ENCODE measurements at places on chromosomes 6 and 20.

DNA sequence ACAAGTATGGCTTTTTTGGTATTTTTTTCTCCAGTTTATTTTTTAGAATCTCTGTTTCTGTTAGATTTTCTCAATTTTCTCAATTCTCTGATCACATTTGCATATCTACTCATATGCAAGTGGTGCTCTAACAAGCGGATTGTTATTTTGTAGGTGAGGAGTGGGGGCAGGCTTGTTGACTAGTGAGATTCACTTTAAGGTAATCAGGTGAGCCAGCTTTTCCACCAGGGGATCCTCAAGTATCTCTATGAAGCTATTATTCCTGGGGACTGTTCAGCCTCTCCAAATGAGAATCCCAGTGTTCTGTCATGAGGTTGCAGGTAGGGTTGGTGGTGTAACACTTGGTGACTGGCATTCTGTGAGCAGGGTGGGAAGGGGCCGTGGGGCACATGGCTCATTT lies 274.3 kb upstream of the FERMT1 start:
- DNase-seq, result no peak

- no peak for DNase-seq
Measured at GRCh38 chr6:35027807-35028206, 113.3 kb downstream of the TCP11 start.

GRCh38 chr6:159727717-159728445 lies 575 bp downstream of the WTAP start:
- no peak for DNase-seq

- DNase-seq, result no peak
Measured at GRCh38 chr6:42042108-42042507, 8.2 kb upstream of the TAF8 start.

GRCh38 chr20:19944772-19945459 lies 72.2 kb upstream of the NAA20 start:
- no peak for DNase-seq

DNA sequence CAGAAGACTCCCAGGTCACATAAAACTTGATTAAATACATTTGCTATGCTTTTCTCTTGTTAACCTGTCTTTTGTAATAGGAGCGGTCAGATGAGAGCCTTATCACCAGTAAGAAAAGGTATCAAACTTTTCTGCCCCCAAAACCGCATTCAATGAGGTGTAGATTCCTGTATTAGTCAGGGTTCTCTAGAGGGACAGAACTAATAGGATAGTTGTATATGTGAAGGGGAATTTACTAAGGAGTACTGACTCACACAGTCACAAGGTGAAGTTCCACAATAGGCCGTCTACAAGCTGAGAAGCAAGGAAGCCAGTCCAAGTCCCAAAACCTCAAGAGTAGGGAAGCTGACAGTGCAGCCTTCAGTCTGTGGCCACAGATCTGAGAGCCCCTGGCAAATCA lies 32.7 kb downstream of the PTPRK start:
- DNase-seq, result no peak

DNA sequence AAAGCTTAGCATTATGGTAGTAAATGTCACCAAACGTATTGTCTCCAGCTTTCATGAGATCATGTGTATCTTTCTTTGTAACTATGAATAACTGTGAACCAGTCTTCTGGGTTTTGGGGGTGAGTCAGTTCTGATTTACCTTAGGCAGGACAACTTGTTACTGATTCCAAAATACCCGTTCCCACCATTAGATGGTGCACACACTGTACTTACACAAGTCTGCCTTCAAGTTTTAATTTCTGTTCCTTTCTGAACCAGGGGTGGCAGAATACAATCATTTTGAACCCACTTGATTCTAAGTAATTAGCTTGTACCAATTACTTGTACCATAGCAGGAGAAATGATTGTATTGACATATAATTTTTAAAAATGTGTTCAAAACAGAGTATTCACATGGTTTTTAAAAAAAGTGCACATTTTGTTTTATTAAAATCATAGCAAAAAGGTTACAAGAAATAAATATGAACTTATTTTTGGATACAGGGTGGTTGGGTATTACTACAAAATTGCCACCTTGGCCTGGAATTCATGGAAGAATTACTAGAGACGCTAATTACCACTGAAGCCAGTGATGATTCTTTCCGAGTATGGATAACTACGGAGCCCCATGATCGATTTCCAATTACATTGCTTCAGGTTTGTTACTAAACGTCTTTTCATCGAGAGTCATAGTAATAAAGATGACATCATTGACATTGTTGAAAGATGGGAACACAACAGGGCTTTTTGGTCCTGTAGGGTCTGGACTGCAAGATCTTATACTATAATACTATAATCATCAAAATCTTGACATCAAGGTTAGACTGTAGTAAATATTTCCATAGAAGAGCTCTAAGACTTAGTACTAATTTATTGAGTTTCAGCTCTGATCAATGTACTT lies 75.2 kb upstream of the GLP1R start:
- peak; percentile 18 for DNase-seq

- no peak for DNase-seq
Measured at GRCh38 chr6:44177691-44178423, 19.2 kb downstream of the CAPN11 start.

Data from BE2C (cell line).